Activated CD8-positive, alpha-beta T cell treated with anti-CD3 and anti-CD28 coated beads, Interleukin-2, amount 10 ng/mL, durations not matched to agents 7 days and 5 days (primary cell): ENCODE measurements at places on chromosomes 3 and 15.

GRCh38 chr3:72571638-72572114 lies 276.6 kb downstream of the SHQ1 start:
- DNase-seq = no peak

DNA sequence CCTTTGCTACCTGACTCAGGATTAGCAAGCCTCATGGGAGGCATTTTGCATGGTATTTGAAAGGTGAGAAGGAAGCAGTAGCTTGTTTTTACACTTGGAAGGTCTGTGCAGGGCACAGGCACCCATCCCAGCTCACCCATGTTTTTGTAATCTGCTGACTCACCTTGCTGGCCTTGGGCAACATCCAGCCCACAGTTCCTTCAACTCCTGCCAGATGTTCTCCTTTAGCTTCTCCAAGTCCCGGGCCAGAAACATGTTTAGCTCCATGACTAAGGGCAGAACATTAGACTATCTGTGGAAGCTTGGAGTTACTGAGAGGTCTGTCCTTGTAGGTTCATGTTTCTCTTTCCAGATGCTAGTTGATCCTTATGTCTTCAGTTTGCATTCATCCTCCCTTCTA lies 12.4 kb upstream of the ZNF770 start:
- no peak for DNase-seq

DNA sequence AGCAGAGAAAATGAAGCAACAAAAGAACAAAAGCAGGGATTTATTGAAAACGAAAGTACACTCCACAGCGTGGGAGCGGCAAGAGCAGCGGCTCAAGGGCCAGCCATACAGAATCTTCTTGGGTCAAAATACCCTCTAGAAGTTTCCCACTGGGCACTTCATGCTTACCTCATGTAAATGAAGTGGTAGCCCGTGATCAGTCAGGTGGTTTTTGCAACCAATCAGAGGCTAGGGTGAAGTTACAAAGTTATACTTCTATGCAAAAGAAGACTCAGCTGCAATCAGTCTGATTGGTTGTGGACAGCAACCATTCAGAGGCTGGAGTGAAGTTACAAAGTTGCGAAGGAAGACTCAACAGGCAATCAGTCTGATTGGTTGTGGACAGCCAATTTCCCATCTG lies 37.8 kb upstream of the TRH start:
- peak; percentile 38 for DNase-seq

DNA sequence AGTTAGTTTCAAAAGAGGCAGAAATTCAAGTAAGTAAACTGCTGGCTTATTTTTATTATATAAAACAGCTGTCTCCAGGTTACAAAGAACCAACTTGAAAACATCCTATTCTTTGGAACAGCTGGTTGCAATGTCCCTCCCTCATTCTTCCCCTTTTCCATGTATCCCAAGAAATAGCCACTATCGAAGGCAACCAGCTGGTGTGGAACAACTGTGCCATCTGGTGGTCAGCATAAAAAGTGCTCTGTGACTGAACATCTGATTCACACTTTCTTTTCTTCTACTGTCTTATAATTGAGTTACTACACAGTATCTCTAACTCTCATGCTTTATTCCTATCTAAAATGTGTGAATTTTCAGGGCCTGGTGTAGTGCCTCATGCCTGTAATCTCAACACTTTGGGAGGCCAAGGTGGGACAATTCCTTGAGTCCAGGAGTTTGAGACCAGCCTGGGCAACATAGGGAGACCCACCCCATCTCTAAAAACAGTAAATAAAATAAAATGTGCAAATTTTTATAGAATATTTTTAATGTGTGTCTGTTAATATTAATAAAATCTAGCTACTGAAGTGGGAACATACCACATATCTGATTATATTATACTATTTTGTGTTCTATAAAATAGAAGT lies 9.6 kb downstream of the OSBPL11 start:
- DNase-seq = peak; percentile 65

DNA sequence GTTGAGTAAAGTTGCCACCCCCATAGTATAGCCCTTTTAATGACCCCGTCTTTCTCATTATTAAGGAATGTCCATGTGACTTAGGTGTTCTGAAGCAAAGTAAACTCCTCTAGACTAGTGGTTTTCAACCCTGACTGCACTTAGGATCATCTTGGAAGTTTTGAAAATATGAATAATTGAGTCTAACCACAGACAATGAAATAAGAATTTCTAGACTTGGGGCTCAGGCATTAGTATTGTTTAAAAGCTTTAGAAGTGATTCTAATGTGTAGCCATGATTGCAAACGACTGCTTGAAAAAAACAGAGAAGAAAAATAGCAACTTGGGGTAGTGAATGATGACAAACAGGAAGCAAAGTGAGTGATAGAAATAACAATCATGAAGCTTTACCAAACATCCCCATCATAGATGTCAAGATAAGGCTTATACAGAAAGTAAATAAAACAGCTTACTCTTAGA lies 35.0 kb downstream of the ALCAM start:
- no peak for DNase-seq

- DNase-seq = no peak
Measured at GRCh38 chr3:99839613-99840012, 22.0 kb downstream of the CMSS1 start.

DNA sequence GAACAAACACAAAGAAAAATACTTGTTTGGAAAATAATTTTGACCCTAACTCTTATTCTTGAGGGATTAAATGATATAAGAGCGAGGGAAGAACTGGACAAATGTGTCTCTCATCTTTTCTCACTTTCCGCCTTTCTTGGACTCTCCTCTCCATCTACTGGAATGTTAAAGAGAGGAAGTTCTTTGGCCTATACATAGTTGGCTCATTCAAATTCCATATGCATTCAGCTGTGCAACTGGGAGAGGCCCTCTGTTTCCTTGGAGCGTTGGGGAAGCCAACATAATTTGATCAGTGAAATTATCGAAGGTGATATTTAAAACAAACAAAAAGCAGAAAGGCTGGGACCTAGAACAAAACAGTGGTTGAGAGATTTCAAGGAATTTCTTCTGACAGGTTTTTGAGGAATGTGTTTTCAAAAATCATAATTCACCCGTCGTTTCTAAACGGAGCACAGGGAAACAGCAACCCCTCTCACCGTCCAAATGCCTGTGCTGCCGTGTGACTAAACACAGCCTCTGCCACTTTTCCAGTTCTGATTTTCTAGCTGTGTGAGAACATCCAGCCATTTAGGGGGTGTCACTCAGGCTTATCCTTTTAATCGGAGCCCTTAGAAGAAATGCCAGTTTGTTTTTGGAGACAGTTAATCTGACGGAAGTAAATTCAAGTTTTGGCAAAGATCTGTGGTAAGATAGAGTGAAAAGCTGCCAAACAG lies 489.9 kb downstream of the SOX2 start:
- no peak for DNase-seq

- no peak for DNase-seq
Measured at GRCh38 chr15:58551764-58552504, 120.1 kb downstream of the LIPC start.

DNA sequence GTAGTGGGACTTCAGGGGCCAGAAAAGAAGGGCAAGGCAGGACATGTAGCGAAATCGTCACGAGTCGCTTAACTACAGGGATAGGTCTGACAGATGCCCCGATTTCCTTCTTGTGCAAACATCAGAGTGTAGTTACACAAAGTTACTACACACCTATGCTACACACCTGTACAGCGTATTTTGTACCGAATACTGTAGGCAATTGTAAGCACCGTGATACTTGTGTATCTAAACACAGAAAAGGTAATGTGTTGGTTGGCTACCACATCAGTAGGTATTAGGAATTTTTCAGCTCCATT lies 515 bp upstream of the MTHFS start:
- no peak for DNase-seq

DNA sequence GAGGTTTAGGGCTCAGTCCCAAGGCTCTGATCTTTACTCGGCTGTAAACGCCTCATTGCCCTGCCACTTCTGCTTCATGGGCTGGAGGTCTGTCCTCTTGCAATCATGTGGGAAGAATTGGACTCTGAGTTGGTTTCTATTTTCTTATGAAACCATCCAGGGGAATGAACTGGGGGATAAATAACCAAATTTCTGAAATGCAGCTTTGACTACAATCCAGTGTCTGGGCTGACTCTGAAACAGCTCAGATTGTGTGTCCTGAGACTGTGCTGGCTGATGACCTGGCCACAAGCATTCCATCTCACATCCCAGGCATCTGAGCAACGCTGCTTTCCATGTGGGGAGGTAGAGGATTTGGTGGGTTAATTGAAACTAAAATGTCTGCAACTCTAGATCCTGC lies 71.0 kb upstream of the GALNT15 start:
- no peak for DNase-seq

- peak; percentile 1 for DNase-seq
Measured at GRCh38 chr15:57505949-57506391, 85.7 kb upstream of the MYZAP start.

- DNase-seq = no peak
Measured at GRCh38 chr15:59258317-59258716, 51.7 kb downstream of the LDHAL6B start.
